ENCODE measurements at places on chromosomes 7 and 10.

DNA sequence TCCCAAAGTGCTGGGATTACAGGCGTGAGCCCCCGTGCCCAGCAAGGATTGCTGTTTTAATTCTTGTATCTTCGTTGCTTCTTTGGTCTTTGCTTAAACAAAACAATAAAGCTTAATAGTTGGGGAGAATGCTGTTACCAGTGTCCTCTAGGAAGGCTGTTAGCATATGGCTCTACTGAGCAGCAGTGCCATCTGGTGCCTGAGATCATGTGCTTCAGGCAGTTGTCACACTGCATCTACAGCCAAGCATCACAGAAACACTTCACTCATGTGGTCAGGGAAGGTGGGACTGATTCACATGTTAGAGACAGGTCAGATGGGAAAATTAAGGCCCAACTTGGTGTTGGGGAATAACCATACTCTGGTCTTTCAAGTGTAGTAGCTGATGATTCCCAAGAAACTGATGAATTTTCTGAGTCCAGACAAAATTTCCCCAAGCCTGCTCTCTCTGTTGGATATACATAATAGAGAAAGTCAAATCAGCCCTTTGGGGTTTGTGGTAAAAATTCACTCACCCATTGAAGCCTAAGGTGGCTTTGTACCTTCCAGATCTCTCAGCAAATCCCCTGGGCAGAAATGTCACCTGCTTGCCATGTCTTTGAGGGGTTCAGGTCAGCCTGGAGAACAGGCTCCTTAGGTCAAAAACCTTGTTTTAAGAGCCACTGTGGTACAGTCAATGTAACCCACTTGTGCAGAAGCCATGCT is 28.4 kb downstream of the UBE2D4 start:
- no peak for DNase-seq

GRCh38 chr10:31319602-31320549 is 860 bp downstream of the ZEB1 start:
- DNase-seq = no peak

DNA sequence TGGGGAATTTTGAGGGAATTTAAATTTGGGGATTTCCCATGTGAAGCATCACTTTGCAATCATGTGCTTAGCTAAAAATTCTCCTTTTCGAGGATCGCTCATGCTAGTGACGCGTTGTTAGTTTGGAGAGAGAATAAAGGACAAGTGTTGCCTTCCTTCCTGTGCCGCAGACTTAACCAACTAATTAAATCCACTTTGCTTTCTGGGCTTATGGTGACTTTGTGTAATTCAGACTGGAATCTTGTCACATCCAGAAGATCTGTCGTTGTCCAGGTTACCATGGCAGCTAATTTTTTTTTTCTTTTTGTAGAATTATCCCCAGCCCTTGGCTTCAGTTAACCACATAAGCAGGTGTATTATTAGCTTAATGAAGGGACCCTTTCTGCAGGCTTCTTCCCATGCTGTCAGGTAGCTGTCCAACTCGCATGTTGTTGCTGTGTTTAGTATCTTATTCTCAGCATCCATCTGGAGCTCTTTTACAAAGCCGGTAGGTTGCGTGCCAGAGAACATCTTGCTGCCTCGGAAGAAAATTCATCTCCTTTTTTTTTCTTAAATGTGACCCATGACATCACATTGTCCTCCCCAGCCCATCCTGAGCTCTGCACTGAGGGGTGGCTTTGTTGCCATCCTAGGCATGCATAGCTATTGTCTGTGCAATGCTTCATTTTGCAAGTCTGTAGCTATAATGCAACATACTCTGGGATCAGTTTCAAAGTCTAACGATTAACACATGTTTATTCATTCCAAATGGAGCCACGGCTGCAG is 47.2 kb upstream of the NRP1 start:
- DNase-seq = no peak

DNA sequence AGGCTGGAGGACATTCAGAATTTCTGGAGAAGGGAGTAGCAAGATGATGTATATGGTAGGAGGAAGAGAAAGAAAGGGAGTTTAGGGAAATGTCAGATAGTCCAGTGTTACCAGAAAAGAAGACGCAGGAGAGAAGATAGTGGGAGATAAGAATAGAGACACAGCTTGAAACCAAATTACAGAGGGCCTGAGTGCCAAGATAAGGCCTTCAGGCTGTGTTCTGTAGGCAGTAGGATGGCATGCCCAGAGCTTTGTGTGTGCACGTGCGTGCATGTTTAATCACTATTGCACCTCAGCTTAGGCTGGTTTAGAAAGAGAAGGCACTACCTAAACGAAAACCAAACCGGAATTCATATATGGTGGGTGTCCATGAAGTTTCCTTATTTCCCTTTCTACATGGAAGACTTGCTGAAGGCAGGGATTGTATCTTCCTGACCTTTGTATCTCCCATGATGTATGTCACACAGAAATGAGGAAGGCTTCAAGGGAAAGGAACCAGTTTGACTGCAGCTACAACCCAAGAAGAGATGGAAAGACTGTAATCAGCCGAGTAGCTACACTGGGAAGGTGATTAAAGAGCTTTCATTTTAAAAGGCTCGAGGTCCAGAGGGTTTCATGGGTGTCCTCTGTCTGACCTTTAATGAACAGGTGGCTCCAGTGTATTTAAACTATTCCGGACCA is 35.8 kb upstream of the BHLHA15 start:
- DNase-seq = no peak

GRCh38 chr7:132309102-132309805 is 267.0 kb downstream of the PLXNA4 start:
- DNase-seq = no peak

- no peak for DNase-seq
Observed at GRCh38 chr10:48507933-48508790, 96.7 kb downstream of the ARHGAP22 start.

DNA sequence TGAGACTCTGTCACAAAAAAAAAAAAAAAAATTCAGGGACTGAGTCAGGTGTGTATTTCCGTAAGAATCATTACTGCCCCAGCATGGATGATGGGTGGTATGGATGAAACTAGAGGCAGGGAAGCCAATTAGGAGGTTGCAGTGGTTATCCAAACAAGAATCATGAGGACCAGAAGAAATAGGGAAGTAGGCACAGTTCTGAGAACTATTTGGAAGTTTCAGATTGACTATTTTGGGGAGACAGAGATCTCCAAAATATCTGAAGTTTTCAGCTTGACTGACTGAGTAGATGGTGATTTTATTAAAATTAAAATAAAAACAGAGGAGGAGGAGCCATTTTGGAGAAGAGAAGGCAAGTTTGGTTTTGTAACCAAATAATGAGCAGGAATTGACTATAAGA is 119.4 kb upstream of the NRBF2 start:
- no peak for DNase-seq

DNA sequence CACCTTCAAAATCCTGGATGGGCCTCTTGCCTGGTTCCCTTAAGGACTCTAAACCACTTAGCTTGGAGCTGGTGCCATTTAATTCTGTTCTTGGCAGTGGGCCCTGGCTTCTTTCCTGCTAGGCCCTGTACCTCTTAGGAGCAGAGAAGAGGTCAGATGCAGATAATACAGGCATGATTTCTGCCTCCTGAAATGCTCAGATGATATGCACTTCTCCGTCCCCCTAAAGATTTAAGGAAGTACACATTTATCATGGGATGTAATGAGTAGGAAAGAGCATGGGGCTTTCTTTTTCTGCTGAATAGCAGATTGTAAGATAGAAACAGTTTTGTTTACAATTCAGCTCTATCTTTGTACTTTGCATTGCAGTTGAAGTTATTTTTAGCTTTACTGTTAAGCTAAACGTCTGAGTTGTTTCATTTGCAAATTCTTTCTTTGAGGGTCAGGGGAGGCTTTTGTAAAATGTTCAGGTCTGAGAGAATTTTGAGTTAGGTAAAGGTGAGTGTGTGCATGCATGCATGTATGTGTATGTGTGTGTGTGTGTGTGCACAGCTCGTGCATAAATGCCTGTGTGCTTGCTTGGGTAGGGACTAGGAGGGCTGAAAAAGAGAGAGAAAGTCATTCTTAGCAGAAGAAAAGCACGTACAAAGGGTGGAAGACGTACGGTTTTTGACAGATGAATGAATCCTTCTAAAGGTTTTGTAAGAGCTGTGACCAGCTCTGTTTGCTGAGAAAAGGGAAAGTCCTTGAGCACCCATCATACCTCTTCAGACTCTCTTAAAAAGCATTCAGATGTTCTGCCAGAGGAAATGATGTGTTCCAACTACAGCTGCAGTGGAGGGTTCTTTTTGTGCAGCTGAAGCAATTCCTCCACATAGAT is 364.2 kb downstream of the AUTS2 start:
- DNase-seq = no peak

- no peak for DNase-seq
Observed at GRCh38 chr10:33520223-33520622, 185.8 kb upstream of the NRP1 start.

DNA sequence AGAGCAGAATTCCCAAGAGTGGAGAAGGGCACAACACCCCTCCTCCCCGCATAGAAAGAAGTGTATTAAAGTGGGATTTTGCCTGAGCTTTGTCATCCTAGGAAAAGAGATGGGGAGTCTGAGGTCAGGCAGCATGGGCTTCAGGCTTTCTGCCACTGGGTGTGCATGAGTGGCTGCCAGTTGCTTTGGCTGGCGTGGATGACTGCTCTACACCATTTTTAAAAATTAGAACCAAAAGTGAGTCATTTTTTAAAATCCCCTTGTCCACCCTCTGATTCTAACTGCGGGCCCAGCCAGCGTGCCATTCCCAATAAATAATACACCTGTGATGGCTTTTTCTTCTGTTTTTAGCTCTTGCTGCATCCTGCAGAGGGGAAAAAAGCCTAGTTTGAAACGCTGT is 13.4 kb downstream of the SLC29A3 start:
- DNase-seq = no peak

DNA sequence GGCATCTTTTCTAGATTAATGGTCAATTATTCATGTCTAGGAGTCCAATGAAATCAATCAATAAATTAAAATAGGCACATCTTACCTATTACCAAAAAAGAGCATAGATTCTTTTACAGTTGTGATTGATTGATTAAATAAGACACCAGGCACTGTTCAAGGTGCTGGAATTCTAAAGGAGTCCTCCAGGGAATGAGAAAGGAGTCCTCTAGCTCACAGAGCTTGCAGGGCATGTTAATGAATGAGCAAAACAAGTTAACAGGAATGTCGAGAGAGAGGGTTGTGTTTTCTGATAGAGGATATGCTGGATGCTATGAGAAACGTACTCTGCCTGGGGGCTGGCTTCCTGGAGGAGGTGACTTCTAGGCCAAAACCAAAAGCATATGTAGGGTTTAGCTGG is 191.4 kb downstream of the BMPER start:
- no peak for DNase-seq

DNA sequence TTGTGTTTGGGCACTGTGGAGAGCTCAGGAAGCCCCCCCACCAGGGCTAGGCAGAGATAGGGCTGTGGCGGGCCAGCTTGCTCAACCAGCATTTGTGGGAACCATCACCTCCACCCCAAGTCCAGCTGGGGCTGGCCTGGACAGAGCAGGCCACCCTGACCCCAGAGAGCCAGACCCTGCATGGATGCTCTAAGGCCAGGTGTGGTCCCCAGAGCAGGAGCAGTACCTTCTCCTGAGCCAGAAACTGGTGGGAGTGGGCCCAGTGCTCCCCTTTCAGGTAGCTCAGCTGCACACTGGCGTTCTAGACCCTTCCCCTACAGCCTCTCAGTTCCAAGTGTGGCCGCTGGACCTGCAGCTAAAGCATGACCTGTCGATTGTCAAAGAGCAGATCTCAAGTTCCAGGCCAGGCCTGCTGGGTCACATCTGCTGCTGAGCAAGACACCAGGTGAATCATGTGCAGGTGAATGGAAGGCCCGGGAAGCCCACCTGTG is 57.2 kb downstream of the RASGEF1A start:
- no peak for DNase-seq

- no peak for DNase-seq
Observed at GRCh38 chr7:120033114-120033513, 239.9 kb upstream of the KCND2 start.

DNA sequence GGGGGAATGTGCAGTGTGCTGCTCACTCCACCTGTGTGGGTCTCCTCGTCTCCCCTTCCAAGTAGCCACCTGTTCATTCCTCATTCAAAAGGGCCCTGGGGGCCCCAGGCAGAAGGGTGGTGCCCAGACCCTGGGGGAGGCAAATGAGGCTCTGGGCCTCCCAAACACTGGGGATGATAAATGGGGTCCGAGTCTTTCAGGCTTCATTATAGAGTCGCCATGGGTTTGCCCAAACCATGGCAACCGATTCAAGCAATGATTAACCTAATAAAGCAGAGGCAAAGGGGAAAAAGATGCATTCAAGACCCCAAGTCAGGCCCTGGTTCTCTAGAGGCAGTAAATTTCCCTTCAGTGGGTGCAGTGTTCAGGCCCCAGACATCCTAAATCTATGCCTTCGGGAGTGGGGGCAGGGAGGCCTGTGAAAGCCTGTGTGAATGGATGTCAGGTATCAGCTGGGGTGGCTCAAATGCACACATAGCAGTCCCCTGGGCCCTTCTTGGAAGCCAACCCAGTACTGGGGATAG is 10.4 kb downstream of the NEUROG3 start:
- DNase-seq = no peak

- no peak for DNase-seq
Observed at GRCh38 chr7:94666879-94667587, 11.1 kb upstream of the SGCE start.

DNA sequence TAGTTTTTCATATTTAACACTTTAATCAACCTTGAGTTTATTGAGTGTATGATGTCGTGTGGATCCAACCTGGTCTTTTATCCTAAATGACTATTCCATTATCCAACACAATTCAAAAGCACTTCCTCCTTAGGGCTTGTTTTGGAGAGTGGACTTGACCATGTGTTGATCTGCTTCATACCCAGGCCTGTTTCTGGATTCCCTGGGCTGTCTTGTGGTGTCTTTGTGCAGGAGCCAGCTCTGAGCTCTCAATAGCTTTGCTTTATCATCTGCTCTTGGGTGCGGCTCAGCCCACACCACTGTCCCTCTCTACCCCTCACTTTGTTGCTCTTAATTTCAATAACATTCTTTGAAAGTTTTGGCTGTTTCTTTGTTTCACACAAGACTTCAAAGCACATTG is 70.9 kb upstream of the CHST15 start:
- no peak for DNase-seq

GRCh38 chr7:2641406-2642393 is 9.9 kb downstream of the TTYH3 start:
- no peak for DNase-seq

GRCh38 chr7:140033779-140034363 is 28.9 kb downstream of the PARP12 start:
- no peak for DNase-seq

GRCh38 chr7:32145911-32146310 is 75.7 kb upstream of the PDE1C start:
- DNase-seq = no peak

DNA sequence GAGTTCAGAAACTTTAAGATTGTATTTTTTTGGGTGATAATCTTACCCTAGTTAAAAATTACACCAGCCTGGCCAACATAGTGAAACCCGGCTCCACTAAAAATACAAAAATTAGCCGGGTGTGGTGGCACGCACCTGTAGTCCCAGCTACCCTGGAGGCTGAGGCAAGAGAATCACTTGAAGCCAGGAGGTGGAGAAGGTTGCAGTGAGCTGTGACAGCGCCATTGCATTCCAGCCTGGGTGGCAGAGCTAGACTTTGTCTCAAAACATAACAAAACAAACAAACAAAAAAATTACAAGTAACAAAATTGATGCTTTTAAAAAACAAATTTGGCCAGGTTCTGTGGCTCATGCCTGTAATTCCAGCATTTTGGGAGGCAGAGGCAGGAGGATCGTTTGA is 76.7 kb downstream of the ANKRD61 start:
- no peak for DNase-seq

- no peak for DNase-seq
Observed at GRCh38 chr10:3829156-3830050, 44.4 kb upstream of the KLF6 start.

GRCh38 chr10:116063107-116063506 is 209.9 kb downstream of the GFRA1 start:
- DNase-seq = no peak

- no peak for DNase-seq
Observed at GRCh38 chr7:122597277-122597676, 101.6 kb downstream of the RNF133 start.

All from NCI-H1048 (cell line).